Kasumi-1 (cell line): ENCODE measurements at places on chromosomes 16 and 17.

DNA sequence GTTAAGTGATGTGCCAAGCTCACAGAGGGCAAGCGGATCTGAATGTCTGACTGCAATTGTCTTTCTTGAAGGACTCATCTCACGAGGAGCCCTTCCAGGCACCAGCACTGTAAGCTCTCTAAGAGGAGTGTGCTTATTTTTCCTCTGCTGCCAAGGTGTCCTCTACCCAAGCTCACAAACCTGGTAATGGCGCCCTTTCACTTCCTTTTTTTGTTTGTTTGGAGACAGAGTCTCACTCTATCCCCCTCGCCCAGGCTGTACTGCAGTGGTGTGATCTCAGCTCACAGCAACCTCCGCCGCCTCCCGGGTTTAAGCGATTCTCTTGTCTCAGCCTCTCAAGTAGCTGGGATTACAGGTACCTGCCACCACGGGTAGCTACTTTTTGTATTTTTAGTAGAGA, 233.8 kb downstream of the MAP2K4 start:
- DNase-seq = no peak

DNA sequence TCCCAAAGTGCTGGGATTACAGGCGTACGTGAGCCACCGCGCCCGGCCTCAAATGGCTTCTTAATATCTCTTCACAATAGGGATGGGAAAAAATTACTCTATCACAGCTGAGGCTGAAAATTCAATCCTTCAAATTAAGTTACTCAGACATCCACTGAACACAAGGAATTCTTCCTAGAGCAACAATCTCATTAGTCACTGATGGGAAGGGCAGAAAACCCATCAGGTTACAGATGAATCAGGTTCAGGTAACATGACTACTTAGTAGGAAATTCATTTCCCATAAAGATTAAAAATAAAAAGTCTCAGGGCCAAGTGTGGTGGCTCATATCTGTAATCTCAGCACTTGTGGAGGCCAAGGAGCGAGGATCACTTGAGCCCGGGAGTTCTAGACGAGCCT, 42.5 kb upstream of the ABR start:
- no peak for DNase-seq

- no peak for DNase-seq
Observed at GRCh38 chr17:2089021-2089422, 34.1 kb downstream of the HIC1 start.

- no peak for DNase-seq
Observed at GRCh38 chr16:68128577-68129305, 43.6 kb downstream of the NFATC3 start.

DNA sequence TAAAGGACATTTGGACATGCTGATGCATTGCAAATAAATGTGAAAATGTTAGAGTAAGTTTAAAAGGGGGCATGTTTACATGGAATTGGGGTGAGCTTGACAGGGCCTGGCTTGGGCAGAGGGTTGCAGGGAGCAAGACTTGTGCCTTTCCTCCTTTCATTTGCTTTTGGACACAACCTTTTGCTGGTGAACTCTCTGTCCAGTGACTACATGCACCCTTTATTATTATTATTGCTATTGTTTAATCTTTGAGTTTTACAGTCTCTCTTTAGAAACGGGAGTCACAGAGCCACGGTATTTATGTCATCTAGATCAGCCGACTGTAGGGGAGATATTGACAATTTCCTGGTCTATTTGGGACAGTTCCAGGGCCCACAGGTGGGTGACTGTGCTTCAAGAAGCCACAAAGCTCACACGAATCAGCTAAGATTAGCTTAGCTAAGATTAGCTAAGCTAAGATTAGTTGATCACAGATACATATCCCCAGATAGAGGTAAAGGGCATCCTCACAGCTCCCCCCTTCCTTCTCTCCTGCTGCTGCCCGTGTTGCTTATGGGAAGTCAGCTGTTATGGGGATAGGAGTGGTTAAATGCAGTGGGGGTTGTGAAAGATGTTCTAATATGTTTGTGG, 28.9 kb upstream of the ETV4 start:
- no peak for DNase-seq

DNA sequence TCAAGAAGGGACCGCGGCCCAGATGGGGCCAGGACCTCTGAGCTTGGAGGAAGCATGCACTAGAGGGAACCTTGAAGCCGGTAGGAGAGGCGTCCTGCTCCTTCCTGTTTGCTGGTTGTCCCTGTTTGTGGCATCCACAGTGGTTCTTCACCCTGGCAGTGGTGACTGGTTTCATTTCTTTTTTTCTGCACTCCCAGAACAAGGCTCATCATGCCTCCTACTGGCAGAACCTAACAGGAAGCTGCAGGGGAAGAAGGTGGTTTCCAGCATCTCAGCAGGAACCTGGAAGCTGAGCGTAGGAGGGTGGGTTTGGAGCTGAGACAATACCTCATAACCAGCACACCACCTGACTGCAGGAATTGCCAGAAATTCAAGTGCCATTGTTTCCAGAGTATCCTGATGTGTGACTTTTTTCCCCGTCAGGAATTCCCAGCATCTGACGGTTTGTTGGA, 5.8 kb downstream of the TMEM231 start:
- peak; percentile 74 for DNase-seq

GRCh38 chr16:17001471-17001870, 469.3 kb downstream of the XYLT1 start:
- no peak for DNase-seq

DNA sequence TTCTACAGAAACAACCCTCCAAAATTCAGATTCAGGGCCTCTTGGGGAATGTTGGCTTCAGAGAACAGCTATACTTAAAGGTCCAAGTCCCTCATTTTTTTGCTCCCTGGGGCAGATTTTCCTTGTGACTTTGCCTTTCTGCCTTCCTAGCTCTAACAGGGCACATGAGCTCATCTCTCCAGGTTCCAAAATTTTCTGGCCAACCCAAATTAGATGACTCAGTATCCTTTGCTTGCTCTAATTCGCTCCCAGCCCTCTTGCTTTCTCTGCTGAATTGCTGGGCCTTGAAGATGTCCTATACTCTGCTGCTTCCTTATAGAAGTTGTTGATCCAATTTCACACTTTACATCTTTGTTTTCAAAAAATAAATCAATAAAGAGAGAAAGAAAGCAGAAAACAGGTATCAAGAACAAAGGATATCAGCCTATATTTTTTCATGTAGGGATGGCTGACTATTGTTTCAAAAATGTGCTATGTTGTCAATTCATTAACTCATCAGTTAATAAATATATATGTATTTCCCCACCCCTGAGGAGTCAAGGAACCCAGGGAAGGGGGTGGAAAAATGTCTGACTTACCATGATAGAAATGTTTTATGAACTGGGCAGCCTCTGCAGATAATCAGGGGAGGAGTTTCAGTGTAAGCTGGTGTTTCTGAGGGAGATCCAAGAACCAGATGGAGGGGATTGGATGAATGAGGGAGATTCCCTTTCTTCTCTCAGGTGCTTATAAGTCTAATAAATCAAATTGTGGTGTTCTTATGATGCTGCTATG, 1.0 kb upstream of the KRTAP4-2 start:
- DNase-seq = no peak

GRCh38 chr16:57591870-57592485, 36.5 kb upstream of the ADGRG1 start:
- peak; percentile 27 for DNase-seq

GRCh38 chr16:49632795-49633184, 223.1 kb downstream of the ZNF423 start:
- DNase-seq = no peak

DNA sequence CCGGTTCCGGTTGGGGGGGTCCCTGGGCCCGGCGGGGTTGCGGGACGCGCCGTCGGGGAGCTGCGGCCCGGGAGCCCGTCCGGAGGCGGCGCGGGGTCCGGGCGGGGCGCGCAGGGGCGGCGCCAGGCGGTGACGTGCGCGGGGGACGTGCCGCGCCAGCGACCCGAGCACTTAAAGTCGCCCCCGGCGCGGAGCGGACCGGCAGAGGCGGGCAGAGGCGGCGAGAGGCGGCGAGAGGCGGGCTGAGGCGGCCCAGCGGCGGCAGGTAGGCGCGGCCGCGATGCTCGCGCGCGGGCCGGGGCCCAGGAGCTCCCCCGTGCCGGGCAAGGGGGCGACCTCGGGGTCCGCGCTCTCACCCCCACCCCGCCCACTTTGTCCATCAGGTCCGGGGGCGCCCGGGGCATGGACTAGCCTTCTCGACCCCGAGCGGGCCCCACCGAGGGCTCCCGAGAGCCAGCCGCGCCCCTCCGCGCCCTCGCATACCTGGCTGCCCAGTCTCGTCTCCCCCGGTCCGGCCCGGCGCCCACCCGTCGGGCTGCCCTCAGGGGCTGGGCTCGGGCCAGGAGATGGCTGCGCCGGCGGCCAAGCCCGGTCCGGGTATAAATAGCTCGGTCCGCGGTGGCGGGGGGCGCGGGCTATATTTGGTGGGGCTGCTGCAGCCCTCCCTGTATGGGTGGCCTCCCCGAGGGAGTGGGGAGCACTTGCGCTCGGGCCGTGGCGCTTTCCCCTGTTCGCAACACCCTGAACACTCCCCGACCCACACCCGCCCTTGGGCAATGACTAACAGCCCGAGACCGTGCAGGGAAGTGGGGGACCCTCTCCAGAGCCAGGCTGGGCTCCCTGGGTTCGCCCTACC, at the start of gene SLC16A3:
Gene SLC16A3 (plus strand): TSS at position 201 of the 856 bp plus-strand sequence. CDS start 6,967 bp downstream, outside the sequence.
- DNase-seq = no peak

- peak; percentile 31 for DNase-seq
Observed at GRCh38 chr17:33520426-33521330, 227.6 kb upstream of the ASIC2 start.

GRCh38 chr16:69017036-69017783, 88.2 kb upstream of the HAS3 start:
- DNase-seq = peak; percentile 42

GRCh38 chr16:57165938-57166337, 19.9 kb downstream of the PSME3IP1 start:
- no peak for DNase-seq

- no peak for DNase-seq
Observed at GRCh38 chr16:15601212-15601879, 41.6 kb downstream of the MARF1 start.

DNA sequence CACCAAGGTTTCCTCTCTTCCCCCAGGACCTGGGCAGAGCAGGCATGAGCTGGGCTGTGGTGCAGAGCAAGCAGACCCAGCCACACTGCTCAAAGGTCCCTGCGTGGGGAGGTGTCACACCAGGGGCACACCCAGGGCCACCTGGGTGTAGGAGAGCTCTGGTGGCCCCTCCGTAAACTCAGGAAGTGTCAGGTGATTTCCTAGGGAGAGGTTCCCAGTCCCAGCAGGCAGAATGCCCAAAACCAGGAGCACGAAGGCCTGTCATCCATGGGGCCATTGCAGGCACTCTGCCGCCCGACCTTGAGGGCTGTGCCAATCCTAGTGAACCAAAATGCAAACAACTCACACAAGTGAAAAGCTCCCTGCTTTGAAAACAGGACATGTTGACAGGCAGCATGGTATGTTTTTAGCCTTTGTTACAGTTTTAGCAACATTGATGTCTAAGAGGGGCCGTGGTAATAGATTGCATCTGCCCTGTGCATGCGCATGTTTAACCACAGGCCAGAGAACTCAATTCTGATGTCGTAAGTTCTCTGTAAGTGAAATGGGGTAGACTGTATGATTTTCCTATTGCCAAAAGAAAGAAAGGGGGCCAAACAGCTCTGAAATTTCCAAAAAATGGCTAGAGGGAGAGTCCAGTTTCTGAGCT, 21.3 kb downstream of the CIBAR2 start:
- no peak for DNase-seq

- DNase-seq = peak; percentile 60
Observed at GRCh38 chr17:47352848-47353247, 29.1 kb downstream of the EFCAB13 start.

- DNase-seq = no peak
Observed at GRCh38 chr17:13947499-13947898, 121.8 kb upstream of the COX10 start.

- peak; percentile 95 for DNase-seq
Observed at GRCh38 chr16:88700636-88701482, 5.3 kb downstream of the RNF166 start.

DNA sequence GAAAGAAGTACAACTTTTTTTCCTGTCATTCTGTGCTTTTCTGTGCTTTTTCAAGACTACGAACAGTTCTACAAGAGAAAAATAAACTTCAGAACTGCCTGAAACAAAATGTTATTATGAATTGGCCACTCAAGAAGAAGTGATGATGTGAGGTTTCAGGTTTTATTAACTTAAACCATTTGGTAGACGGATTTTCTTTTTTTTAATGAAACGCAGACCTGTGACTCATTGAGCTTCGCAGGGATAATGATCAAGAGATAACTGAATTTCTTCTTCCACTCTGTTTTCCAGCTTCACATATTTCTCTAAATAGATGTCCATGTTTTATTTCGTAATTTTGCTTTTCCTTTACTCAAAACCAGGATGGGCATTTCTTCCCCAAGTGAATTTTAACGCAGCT, 32.7 kb downstream of the AIPL1 start:
- no peak for DNase-seq

- DNase-seq = no peak
Observed at GRCh38 chr16:86931410-86931941, 353.1 kb downstream of the FOXL1 start.

- no peak for DNase-seq
Observed at GRCh38 chr17:78408476-78409050, 30.1 kb downstream of the PGS1 start.

- no peak for DNase-seq
Observed at GRCh38 chr16:1911467-1912214, 6.6 kb downstream of the HS3ST6 start.

GRCh38 chr16:50814541-50814940, 72.7 kb downstream of the CYLD start:
- DNase-seq = no peak

- DNase-seq = no peak
Observed at GRCh38 chr17:4125552-4125951, 17.3 kb downstream of the ZZEF1 start.

DNA sequence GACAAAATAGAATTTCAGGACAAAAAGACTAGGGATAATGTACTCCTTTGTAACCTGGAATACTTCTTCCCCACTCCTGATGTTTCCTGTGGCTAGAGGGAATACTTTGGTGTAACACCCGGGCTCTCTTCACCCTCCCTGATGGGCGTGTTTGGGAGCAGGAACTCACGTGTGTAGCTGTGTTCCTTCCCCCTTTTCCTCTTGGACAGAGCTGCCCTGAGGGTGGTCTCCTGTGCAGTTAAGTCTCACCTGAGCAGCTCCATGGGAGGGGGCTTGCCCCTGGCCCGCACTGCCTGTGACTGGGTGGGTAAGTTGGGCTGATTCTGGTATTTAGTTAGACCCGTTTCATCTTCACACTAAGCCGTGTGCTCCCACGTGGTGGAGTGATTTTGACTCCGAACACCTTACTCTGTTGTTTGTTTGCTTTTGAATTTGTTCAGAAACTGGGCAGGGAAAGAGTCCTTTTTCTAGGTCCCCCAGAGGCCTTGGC, 87.9 kb downstream of the OR1D5 start:
- no peak for DNase-seq

GRCh38 chr17:2337544-2338314, 428 bp downstream of the SGSM2 start:
- DNase-seq = no peak

GRCh38 chr17:46874906-46875305, 23.5 kb downstream of the WNT9B start:
- DNase-seq = no peak

GRCh38 chr17:40265337-40265736, 22.3 kb upstream of the CDC6 start:
- DNase-seq = no peak

DNA sequence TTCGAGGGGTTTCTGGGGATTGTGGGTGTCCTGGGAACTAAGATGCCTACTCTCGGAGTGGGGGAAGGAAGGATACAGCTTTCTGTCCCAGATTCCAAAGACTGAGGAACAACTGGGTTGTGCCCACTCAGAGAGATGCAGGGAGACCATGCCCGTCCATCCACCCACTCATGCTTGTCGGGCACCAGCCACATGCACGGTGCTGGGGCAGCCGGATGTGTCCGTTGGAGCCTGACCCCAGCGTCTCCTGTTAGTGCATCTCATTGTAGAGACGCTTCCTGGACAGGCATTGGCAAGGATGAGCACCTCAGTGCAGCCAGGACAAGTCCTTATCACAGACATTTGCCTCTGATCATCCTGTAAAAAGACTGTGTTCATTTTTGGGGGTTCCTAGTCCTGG, 58.1 kb downstream of the METRNL start:
- DNase-seq = no peak
